Fibroblast of pulmonary artery (primary cell): ENCODE measurements at places on chromosomes 7 and 10.
A peak's percentile ranks its signal among the peaks of the same experiment; 100 is the strongest.

GRCh38 chr7:107898997-107899594 is 8.1 kb downstream of the DLD start:
- DNase-seq, result no peak

DNA sequence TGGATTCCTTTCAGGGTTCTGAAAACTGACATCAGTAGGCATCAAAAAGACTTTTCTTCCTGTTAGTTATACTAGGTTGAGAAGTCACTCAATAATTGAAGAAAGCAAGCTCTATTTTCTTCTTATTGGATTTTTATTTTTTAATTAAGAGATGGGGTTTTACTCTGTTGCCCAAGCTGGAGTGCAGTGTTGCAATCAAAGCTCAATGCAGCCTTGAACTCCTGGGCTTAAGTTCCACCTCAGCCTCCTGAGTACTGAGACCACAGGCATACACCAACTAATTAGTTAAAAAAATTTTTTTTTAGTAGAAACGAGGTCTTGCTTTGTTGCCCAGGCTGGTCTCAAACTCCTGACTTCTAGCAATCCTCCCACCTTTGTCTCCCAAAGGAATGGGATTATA is 28.0 kb downstream of the PIP4K2A start:
- peak; percentile 10 for DNase-seq

DNA sequence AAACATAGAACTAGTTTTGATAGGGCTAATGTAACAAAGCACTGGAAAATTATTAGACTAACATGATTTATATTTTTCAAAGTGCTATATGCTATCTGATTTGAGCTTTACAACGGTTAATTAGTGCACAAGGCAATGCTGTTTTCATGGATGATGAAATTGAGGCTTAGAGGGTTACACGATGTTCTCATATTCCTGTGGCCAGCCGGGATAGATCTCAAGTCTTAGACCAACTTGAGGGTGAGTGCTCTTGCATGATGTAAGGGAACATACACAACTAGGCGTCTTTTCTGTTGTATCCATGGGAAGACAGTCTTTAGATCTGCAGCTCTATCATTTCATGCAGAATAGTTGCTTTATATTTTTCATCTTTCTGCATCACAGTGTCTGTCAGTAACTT is 4.1 kb downstream of the PRPF18 start:
- no peak for DNase-seq

- no peak for DNase-seq
These were observed 34.3 kb downstream of the CFAP46 start for GRCh38 chr10:132907821-132908620.

DNA sequence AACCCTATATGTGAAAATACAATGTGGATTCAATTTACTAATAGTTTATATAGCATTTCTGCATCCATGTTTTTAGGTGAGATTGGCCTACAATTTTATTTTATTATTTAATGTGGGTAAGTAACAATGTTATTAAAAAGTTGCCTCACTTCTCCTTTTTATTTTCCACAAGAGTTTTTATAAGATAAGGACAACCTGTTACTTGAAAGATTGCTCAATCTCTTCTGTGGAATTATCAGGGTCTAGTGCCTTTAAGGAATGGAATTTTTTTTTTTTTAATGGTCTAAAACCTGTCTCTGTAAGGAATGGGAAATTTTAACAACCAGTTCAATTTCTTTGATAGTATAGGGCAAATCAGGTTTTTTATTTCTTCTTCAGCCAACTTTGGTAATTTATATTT is 53.9 kb upstream of the RAB18 start:
- no peak for DNase-seq

- no peak for DNase-seq
These were observed 2.6 kb upstream of the TBX20 start for GRCh38 chr7:35256256-35257175.

DNA sequence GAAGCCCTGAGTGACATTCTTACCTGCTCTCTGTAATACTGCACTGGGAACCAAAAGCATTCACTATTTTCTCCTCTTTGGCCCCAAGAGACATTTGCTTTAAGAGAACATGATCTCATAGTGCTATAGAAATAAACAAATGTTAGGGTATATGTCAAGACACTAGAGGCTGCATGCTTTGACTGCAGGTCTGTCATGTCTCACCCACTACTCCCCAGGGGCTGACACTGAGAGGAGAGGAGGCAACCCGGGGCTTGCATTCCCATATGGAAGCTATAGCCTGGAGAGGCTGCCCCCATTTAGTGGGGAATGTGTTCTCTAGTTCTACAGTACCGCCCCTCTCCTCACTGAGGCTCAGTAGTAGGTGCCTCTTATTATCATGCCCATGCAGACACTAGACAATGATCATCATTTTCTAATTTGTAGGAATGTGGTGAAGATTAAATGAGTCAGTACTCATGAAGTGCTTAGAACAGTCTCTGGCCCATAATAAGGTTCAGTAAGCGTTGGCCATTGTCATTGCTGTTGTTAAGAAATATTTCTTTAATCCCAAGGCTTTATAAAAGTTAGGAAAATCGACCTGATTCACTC is 4.9 kb upstream of the SLF2 start:
- no peak for DNase-seq

GRCh38 chr10:103058034-103058433 is 135.0 kb downstream of the NT5C2 start:
- no peak for DNase-seq

DNA sequence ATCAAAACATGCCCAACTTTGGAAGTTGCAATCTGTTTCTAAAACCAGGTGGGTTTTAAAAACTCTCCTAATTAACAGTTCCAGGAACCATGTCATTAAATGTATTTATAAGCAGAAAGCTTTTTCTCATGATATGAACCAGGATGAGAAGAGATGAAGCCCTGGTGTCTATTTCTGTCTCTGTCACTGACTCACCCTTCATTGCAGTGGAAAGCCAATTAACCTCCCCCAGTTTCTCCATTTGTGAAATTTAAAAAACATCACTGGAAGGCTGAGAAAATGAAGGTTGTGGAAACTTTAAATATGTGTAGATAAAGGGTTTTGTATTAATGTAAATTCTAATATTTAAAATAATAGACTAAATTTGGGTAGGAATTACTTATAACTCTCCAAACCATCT is 1088.0 kb downstream of the SORCS1 start:
- DNase-seq, result peak; percentile 2

DNA sequence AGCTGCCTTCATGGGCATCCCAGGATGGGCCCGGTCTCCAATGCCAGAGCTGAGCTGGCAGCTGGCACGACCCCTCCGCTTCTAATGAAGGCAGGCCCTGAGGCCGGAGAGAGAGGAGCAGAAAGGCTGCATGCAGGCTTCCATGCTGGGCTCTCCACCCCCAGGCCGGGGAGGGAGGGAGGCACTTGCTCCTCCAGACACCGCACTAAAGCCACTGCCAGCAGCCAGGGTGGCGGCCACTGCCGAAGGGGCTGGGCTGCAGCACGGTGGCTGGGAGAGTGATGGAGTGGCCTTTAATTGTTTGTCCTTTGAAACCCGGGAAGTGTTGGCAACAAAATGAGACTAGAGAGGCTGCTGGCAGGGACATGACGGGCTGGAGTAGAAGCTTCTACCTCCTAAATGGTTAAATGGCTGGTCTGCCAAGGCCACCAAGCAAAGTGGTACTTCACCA is 236.5 kb downstream of the SKAP2 start:
- no peak for DNase-seq

DNA sequence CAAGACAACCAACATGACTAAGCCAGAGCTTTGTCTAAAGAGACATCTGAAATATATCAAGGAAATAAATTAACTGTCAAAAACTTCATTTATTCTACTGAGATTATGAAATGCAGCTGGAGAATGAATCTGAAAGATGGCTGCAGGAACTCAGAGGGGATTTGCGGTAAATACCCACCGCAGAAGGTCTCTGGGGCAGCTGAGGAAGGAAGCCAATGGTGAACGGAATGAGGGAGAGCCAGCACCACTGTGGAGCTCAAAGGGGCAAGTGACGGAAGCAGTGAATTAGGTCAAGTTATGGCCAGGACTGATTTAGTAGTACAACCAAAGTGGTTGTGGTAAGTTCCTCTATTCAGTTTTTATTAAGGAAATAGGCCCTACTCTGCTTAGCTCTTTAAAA is 215.3 kb upstream of the GLI3 start:
- no peak for DNase-seq

DNA sequence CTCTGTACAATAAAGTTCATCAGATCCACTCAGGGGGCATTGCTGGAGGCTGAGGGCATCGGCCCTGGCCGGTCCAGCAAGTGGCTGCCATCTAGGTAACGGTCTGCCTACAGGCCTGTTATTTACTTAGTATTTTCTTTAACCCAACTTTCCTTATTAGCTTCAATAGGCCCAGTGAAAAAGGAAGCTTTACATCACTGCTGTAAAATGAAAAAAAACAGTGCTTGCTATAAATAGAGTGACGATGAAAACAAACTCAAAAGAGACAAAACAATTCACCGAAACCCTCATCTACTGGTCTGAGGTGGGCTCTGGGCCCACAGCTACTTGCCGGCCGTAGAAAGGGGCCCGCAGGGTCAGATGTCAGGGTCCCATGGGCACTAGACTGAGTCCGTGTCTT is 192.5 kb downstream of the ELFN1 start:
- no peak for DNase-seq

DNA sequence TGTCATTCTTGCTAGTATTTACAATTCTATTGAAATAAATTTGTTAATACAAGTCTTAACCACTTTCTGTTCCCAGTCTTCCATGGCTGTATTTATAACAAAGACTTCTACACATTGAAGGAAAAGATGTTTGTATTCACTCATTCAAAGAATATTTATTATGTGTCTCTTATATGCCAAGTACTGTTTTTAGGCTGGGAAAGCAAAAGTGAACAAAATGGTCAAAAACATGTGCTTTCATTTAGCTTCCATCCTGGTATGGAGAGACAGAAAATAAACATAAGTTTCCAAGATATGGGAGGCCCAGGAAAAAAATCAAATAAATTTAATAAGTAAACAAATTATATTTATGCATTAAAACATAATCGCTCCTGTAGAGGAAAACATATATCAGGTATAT is 22.9 kb downstream of the CPED1 start:
- DNase-seq, result no peak

DNA sequence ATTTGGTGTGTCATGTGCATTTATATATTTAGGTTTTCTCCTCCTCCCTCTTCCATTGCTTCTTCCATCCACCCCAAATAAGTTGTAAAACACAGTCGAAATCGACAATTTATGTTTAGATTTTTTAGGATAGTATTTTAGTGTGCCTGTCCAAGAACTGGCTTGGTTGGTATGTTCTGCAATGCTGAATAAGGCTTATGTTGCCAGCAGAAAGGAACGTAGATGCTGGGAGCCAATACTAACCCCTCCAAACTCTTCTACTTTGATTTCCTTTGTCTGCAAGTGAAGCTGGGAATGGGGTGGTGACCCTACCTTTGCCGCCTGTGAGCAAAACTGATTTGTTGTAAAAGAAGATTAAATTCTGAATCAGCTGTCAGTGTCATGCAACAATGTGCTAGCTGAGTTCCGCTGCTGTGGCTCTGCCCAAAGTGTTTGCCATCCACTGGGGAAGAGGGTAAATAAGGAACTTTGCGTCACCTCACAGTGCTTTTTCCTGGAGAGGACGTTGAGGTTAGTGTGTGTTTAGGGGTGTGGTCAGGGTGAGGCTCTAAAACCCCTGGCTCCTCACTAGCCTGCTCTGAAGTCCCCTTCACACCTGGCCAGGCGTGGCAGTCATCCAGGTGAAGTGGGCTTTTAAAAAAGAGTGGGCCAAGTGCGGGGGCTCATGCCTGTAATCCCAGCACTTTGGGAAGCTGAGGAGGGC is 44.4 kb downstream of the TACC2 start:
- no peak for DNase-seq

DNA sequence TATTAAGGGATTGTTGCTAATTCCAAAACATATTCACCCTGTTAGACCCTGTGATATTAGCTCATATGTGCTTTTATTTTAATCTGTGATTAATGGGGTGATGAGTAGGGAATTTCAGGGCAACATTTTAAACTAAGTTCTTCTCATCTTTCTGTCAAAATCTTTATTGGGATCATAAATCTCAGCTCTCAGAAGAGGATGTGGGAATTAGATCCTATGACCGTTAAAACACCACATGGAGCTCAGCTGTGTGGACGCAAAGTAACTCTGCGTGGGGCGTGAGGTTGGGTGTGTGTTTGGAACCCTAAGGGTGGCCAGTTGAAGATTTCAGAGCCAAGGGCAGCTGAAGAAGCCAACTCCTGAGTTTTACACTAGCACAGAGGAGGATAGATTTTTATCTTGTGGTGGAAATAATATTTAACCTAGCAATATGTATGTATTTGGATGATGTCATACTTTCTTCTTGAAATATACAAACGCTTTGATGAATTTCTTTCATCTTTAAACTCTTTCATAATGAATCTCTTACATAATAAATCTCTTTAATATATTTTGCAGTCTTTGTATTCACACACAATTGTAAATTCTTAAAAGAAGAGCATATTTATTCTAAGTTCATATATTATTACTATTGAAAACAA is 64.4 kb downstream of the EPDR1 start:
- DNase-seq, result no peak

GRCh38 chr10:19144206-19144605 is 95.6 kb downstream of the MALRD1 start:
- DNase-seq, result no peak

DNA sequence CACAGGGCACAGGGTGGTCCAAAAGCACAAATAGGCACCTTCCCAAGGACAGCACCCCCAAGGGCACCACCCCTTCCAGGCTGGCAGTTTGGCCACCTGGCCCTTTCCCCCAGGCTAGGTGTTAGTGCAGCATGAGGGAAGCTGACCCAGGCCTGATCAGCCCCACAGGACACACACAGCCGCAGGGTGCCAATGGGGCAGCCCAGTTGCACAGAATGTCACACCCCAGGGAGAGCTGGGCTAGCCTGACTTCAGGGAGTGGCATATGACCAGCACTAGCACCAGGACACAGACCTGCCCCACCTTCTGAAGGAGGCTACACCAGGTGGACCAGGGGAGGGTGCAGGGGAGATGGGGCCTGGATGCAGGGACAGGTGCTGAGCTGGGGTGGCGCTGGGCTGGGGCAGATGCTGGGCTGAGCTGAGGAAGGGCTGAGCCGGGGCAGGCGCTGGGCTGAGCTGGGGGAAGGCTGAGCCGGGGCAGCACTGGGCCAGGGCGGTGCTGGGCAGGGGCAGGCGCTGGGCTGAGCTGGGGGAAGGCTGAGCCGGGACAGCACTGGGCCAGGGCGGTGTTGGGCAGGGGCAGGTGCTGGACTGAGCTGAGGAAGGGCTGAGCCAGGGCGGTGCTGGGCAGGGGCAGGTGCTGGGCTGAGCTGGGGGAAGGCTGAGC is 3.9 kb upstream of the ADAM8 start:
- no peak for DNase-seq

DNA sequence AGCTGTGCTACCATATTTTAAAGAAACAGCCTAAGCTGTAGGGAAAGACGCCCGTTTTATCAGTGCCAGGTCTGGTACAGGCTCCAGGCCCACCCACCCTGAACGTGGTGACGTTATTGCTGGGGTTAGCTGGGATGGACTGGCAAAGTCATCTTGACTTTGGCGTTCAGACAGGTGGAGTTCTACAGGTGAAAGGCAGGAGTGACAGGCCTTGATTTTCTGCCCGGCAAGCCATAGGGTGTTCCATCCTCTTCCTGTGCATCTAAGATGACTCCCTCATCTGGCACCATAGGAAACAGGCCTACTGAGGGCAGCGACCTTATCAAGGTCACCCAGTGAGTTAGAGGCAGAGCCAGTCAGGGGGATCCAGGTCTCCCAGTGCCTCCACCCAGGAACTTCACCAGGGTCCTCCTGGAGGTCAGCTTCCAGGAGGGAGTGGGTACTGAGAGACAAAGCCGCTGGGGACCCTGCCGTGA is 41.6 kb downstream of the HK1 start:
- no peak for DNase-seq

GRCh38 chr10:29994811-29995210 is 64.6 kb downstream of the JCAD start:
- no peak for DNase-seq

GRCh38 chr7:37208528-37208927 is 240.1 kb downstream of the ELMO1 start:
- peak; percentile 96 for DNase-seq
